ENCODE measurements at places on chromosomes 4 and X.

DNA sequence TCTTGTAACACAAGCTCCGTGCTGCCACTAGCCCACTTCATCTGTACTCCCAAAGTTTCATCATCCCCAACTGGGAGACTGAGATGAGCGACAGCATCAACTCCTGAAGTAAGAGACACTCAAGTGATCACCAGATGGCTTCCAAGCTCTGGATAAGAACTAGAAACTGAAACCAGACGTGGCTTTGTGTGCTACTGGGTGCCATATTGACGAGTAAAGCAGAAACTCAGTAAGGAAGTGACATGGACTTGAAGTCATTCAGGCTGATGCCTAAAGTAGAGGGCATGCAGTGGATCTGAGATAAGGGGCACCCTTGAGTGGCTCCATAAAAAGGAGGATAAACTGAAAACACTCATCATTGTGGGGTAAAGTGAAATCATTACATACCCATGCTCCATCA, 72.4 kb downstream of the PCYT1B start:
- no peak for DNase-seq

- no peak for DNase-seq
Measured at GRCh38 chr4:147599769-147600168, 17.4 kb upstream of the TMEM184C start.

DNA sequence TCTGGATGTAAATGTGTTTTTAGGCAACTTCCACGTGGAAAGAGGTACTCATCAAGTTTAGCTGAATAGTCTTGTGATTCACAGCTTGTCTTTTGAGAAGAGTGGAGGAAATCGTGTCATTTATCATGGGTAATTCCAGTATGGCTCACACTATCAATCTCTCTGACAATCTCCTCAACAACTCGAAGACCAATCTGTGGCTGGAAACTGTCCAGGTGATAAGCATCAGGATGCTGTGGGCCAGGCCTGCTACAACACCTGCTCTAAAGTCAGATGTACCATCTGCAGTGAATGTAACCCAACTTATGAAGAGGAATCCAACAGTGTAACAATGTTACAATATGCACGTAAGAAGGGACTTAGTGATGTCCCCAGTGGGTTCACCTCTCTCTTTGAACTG, 132.1 kb upstream of the GK2 start:
- DNase-seq, result no peak

DNA sequence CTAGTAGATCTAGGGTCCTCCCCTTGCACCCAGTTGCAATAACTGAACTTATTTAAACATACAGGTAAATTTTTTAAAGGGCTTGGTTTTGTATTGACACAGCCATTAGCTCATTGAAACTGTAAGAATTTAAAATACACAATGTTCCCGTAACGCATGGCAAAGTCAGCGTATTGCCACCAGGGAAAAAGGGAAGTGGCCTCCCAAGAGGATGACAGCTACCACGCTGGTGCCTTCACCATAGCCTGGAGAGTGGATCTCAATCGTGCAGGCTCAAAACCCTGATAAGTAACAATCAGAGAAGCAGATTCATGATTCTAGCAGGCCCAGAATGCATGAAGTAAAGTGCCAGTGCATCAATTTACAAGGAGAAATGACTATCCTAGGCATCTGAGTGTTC, 49.4 kb upstream of the RELL1 start:
- no peak for DNase-seq

- DNase-seq, result no peak
Measured at GRCh38 chr4:18388039-18388438, 366.5 kb upstream of the LCORL start.

DNA sequence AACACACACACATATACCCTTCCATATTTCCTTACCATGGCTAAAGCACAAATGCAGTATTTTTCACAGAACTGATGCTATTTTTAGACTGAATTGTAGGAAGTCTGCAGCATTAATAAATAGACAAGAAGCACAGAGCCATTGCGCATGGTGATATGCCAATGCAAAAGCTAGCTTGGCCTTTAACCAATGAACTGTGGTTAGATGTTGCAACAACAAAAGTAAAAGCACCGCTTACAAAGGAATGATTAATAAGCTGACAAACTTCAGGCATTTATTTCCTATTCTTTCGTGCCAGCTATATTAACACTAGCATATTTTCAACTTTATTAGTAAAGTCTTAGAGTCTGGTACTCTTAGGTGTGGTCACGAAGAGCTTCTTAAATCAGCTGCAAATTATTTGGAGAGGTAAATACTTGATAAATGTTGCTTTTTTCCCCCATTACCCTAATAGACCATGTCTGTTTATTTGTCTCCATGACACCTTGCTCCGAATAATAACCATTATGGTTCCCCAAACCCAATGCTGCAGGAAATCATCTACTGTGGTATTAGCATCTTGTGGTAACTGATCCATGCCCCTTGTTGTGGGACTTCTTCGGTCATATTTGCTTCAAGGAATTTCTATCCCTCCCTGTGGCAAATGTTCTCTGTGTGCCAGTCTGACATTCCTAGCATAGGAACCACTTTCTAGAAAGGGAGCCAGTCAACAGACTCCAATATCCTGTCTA, 306.1 kb upstream of the TAPT1 start:
- no peak for DNase-seq

DNA sequence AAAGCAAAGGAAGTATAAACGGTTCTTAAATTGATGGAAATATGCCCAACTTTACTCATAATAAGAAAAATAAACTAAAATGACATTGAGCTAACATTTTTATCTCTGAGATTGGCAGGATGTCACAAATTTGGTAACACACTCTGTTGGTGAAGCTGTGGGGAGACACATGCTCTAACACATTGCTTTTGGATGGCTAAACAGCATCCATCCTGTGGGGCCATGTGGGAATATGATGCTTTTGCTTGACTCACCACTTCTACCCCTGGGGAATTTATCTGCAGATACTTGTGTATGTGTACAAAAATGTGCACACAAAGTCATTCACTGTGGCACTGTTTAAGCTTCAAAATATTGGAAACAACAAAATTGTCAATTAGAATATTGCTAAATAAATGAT, 100.2 kb downstream of the ANAPC4 start:
- DNase-seq, result no peak

- DNase-seq, result no peak
Measured at GRCh38 chrX:154599531-154599930, 14.6 kb downstream of the CTAG1A start.

GRCh38 chr4:164058776-164059445, 564.4 kb downstream of the TMA16 start:
- no peak for DNase-seq

GRCh38 chr4:40247350-40247749, 50.5 kb downstream of the RHOH start:
- DNase-seq, result no peak

DNA sequence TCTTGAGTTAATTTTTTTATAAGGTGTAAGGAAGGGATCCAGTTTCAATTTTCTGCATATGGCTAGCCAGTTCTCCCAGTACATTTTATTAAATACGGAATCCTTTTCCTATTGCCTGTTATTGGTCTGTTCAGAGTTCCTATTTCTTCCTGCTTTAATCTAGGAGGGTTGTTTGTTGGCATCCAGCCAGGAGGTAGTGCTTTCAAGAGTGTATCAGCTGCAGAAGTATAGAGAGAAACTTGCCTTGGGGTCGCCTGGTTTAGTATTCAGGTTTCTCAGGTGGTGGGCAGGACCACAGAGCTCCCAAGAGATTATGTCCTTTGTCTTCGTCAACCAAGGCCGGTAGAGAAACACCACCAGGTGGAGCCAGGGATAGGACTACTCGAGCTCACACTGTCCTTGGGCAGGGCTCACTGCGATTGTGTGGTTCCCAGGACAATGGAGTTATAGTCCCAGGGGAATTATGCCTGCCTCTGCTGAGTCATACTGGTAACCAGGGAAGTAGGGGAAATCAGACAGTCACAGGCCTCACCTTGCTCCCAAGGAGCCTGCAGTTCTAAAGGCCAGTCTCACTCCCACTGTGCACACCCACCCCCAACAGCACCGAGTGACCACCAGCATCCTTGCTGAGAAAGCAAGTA, 168.1 kb downstream of the VSIG4 start:
- peak; percentile 0 for DNase-seq

- DNase-seq, result no peak
Measured at GRCh38 chr4:153651116-153651515, 33.0 kb upstream of the TLR2 start.

- DNase-seq, result no peak
Measured at GRCh38 chr4:138055890-138056289, 186.3 kb downstream of the SLC7A11 start.

- DNase-seq, result no peak
Measured at GRCh38 chr4:19748519-19749479, 502.9 kb upstream of the SLIT2 start.

GRCh38 chr4:2249526-2250356, 7.8 kb upstream of the HAUS3 start:
- no peak for DNase-seq

GRCh38 chr4:24252121-24252520, 332.2 kb downstream of the DHX15 start:
- no peak for DNase-seq

DNA sequence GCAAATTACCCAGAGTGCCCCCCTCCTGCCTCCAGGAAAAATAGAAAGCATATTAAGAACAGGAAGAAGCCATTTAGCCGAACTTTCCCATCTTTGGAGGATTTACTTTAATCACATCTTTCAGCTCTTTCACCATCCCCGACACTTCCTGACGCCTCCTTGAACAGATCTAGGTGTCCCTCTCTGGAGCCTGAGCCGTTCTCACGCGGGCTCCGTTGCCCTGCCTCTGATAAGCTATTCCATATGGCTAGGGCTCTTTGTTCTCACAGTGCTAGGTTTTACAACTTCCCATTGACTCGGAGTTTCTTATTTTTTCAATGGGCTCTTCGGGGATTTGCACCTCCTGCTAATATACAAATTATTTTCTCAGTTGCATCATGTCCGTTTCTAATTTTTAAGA, 82.1 kb upstream of the GPC4 start:
- no peak for DNase-seq

GRCh38 chrX:154051201-154051810, 31.6 kb upstream of the IRAK1 start:
- peak; percentile 14 for DNase-seq

DNA sequence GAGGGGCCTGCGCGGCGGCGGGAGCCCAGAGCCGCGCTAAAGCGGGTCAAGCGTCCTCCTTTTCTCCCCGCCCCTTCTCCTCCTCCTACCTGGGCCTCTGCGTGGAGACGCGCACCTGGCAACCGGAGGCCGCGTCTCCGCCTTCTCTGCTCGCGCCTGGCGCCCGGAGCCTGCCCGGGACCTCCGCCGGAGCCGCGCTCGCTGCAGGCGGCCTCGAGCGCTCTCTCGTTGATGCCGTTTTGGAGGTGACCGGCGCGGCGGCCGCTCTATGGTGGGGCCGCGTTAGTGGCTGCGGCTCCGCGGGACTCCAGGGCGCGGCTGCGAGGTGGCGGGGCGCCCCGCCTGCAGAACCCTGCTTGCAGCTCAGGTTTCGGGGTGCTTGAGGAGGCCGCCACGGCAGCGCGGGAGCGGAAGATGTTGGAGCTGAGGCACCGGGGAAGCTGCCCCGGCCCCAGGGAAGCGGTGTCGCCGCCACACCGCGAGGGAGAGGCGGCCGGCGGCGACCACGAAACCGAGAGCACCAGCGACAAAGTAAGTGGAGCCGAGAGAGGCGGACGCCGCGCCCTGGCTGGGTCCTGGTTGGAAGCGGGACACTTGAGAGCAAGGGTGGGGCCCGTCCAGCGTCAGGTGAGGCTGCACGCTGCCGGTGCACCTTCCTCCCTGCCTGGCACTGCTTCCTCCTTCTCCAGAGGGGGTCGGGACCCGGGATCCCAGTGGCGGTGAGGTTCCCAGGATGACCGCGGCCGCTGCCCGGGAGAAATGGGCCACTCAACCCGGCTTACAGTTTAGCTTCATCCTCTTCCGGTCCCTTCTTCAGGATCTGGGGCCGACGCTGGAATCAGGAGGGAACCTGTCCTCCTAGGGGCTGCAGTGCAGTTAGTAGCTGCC, at the start of gene CDS1:
Gene CDS1, plus strand, starts transcription at position 140 of the 888 bp plus-strand sequence. Its CDS starts 275 bp downstream, at position 415.
- DNase-seq, result peak; percentile 38

DNA sequence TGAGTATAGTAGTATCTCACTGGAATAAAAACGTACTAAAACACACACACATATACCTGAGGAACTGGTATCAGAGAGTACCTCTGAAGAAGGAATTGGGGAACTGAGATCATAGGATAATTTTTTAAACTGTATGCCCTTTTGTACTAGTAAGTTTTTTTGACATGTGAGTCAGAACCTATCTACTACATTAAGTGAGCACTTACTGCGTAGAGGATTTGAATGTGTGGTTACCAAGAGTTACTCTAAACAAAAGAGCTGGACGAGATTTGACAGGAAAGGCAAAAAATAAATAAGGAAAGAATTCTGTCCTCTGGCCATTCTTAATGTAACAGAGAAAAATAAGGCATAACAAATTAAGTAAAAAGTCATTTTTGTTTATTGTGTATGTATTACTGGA, 546.5 kb upstream of the FAT1 start:
- DNase-seq, result no peak

DNA sequence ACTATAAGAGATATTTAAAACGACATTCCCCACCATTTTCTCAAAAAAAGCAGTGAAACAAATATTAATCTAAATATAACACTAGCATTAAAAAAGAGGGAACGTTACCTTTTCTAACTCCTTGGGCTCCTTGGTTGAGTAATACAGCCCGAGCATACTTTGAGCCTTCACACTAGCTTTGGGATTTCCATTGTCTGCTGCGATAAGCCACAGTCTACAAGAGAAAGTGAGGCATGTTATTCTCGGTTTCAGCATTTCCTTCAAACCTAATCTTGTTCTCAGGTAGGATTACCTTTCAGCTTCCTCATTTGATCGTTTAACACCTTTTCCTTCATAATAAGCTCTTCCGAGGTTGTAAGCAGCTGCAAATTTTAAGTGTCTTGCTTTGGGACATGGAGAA, 21.7 kb downstream of the LRP2BP start:
- no peak for DNase-seq

- no peak for DNase-seq
Measured at GRCh38 chr4:38491854-38492478, 172.0 kb upstream of the KLF3 start.

GRCh38 chrX:13638826-13639225, 14.1 kb upstream of the TCEANC start:
- no peak for DNase-seq

DNA sequence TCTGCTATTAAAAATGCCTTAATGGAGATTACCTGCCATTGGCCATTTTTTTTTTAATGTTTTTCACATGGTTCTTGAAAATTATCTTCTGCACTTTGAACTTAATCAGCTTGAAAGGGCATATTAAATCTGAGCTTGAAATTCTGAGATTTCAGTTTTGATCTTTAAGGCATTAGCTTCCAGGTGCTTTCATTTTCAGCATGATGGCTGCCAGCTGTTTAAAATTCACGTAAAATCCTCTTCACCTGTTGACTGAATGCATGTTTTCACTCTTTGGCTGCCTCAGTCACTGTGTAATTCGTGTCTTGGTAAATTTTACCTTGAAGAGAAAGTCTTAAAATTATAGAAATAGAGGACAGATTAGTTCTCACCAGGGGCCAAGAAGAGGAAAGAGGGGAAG, 39.6 kb downstream of the SMAD1 start:
- DNase-seq, result no peak

GRCh38 chrX:119698845-119699244, 5.9 kb upstream of the SEPTIN6 start:
- DNase-seq, result peak; percentile 2

- DNase-seq, result no peak
Measured at GRCh38 chrX:106748377-106748776, 21.9 kb downstream of the RNF128 start.

GRCh38 chr4:67040315-67040714, 505.0 kb downstream of the CENPC start:
- DNase-seq, result no peak

All from SHP77 (cell line).